Activated CD8-positive, alpha-beta T cell treated with anti-CD3 and anti-CD28 coated beads for 36 hours (primary cell): ENCODE measurements at places on chromosomes 11 and 22. TPM values are rescaled to one million over a fixed set of nuclear protein-coding genes. Genes with fewer than 3 reads are reported as not detected.

The NXPE1 gene
- not detected for total RNA-seq

GRCh38 chr11:64544616-64545296 is 46.3 kb upstream of the SLC22A12 start:
- H3K27me3 ChIP-seq, result peaks cover 1% of the 10 kb centered on the region
- DNase-seq, result no peak
- no peaks in the 10 kb centered on the region for H3K4me1 ChIP-seq
- H3K27ac ChIP-seq, result no peak overlapping the region

GRCh38 chr11:113613619-113614018 is 92.5 kb downstream of the TMPRSS5 start:
- no peak overlapping the region for H3K4me3 ChIP-seq
- H3K4me1 ChIP-seq, result no peaks in the 10 kb centered on the region
- H3K27me3 ChIP-seq, result peaks cover 11% of the 10 kb centered on the region
- H3K27ac ChIP-seq, result no peak overlapping the region
- no peak for DNase-seq

DNA sequence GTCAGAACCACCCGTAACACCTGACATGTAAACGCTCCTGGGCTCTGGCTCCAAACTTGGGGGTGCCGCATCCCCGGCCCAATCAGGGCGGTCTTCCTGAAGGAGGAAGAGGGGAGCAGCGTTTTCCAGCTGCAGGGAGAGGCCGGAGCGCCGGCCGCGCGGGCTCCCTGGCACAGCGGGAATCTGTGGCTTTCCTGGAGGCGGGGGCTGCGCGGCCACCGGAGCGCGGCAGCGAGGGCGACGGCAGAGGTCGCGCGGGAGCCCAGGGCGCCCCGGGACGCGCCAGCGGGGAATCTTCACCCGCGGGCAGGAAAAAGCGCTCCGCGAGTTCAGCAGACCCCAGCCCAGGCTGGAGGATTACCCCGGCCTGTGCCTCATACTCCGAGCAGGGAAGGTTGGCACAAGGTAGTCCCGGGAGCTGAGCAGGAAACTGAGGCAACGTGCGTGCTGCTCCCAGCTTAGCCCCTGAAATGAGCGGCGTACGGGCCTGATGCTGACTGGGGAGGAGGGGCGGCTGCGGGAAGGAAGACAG is 600 bp upstream of the ESAM start:
- no peak overlapping the region for H3K27ac ChIP-seq
- peaks cover 31% of the 10 kb centered on the region for H3K27me3 ChIP-seq

The MS4A4A gene
- not detected for total RNA-seq

GRCh38 chr11:61899146-61899841 is 7.9 kb upstream of the FADS3 start:
- no peak overlapping the region for H3K4me3 ChIP-seq
- no peak overlapping the region for H3K27ac ChIP-seq
- no peaks in the 10 kb centered on the region for H3K36me3 ChIP-seq
- DNase-seq, result peak; percentile 95
- H3K4me1 ChIP-seq, result peaks cover 6% of the 10 kb centered on the region

DNA sequence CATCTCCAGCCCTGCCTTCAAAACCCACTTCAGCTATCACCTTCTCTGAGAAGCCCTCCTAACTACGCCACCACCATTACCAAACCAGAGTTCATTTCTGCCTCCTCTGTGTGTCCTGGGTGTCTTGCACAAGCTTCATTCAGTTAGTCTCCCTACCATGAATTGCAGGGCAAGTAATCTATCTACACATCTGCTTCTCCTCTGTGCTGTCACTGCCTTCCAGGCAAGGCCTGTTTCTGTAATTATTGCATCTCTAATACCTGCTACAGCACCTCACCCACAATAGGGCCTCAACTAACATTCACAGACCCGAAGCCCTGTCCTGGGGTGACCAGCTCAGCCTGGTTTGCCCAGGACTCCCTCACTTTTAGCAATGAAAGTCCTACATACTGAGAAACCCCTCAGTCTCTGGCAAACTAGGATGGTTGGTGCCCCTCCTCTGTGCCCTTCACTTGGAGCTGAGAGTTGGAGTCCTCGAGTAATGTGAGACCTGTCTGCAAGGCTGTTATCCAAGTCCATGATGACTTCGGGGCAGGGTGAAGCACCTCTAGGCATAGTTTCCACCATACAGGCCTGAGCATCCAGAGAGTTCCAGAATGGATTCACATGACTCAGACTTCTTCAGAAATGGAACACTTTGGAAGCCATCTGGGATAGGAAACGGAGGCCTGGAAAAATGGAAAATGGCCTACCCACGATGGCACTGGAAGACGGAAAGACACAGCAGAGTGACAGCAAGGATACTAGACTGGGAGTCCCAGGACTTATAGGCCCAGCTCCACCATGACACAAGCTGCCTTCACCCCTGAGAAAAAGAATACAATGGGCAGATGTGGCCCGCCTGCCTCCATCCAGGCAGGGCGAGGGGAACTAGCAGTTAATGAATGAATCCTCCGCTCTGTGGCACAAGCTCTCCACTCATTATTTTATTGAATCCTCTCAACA is 269.3 kb downstream of the BUD13 start:
- H3K27me3 ChIP-seq, result peaks cover 43% of the 10 kb centered on the region
- no peaks in the 10 kb centered on the region for H3K4me1 ChIP-seq
- no peaks in the 10 kb centered on the region for H3K36me3 ChIP-seq
- H3K4me3 ChIP-seq, result no peak overlapping the region
- H3K27ac ChIP-seq, result no peak overlapping the region

The GLYATL2 gene
- not detected for total RNA-seq

The OR51Q1 gene
- total RNA-seq, result not detected

The RELA gene
- total RNA-seq, result 65.6 TPM

DNA sequence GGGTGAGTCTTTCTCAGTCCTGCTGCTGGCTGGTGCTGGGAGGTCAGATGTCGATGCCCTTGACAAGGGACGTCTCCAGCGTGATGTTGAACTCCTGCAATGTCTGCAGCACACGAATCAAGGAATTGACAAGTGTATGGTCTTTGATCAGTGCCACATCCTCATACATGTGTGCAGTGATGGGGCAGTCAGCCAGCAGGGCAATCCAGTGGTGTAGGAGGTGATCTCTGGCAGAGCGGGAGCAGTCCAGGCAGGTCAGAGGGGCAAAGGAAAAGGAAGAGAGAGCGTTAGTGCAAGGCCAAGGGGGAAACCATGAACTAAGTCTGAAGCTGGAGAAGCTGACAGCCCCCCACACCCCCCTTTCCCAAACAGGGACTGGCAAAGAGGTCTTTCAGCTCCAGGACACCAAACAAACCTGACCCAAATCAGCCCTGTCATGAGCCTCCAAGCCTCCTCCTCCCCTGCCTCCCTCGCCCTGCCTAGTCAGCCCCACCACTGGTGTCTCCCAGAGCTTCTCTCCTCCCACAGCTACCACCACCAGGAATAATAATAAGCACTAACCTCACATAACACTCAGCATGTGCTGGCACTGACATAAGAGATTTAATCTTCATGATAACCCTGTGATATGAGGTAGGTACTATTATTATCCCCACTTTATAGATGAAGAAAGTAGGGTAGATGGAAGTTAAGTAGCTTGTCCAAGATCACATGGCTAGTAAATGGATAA is 48.4 kb upstream of the SCUBE2 start:
- no peak for DNase-seq
- no peak overlapping the region for H3K4me3 ChIP-seq
- H3K27ac ChIP-seq, result peak overlapping the region; percentile 6
- peaks cover 8% of the 10 kb centered on the region for H3K4me1 ChIP-seq
- H3K27me3 ChIP-seq, result no peaks in the 10 kb centered on the region

DNA sequence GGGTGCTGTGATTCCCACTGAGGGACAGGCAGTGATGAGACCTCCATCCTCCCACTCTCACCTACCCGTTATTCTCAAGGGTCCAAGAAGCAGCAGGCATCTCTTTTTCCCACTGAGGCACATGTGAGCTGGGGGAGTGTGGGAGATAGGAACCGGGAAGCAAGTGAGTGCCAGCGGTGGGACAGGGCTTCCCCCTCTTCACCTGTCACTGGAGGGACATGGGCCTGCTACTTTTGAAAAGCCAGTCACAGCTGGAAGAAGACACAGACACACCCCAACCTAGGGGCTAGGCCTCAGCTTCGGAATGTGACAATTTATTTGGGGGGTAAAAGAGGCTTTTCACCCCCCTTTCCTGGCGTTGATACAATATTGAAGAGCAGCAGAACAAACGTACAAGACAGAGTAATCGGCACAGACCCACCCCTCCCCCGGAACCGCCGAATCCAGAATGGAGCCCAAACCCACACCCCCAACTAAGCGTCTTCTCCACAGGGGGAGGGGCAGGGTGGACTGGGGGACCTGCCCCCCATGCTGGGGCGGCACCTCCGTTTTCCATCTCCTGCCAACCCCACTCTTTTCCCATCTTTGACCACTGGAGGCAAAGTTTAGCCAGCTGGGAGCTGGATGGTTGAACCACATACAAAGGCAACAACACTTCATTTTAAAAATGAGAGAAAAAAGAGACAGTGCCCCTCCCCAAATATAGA is 10.7 kb downstream of the CBX6 start:
- peaks cover 3% of the 10 kb centered on the region for H3K4me1 ChIP-seq
- peaks cover 5% of the 10 kb centered on the region for H3K36me3 ChIP-seq
- H3K4me3 ChIP-seq, result no peak overlapping the region
- no peak for DNase-seq
- H3K27ac ChIP-seq, result no peak overlapping the region
